ENCODE measurements at places on chromosomes 2 and 18.

GRCh38 chr18:13019301-13019700 lies 28.1 kb downstream of the CEP192 start:
- DNase-seq, result no peak

GRCh38 chr18:34848695-34849094 lies 138.6 kb downstream of the DTNA start:
- DNase-seq, result no peak

GRCh38 chr2:9288681-9289338 lies 82.2 kb downstream of the ASAP2 start:
- DNase-seq, result no peak

DNA sequence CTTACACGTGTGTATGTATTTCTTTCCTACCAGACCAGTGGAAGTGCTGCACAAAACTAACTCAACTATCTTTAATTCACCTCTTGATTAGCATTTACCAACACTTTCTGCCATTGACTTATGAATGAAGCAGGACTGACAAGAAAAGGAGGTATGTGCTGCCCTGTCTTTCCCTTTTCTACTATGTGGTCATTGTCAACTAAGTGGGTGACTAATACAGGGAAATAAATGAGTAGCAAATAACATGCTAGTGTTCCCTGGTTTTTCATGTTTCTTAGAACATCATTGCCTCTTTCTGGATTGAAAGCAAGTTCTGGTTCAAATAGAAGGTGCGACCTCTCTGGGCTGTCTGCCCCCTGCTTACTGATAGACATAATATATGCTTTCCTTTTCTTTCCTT lies 58.0 kb downstream of the LINC00305 start:
- DNase-seq, result no peak

DNA sequence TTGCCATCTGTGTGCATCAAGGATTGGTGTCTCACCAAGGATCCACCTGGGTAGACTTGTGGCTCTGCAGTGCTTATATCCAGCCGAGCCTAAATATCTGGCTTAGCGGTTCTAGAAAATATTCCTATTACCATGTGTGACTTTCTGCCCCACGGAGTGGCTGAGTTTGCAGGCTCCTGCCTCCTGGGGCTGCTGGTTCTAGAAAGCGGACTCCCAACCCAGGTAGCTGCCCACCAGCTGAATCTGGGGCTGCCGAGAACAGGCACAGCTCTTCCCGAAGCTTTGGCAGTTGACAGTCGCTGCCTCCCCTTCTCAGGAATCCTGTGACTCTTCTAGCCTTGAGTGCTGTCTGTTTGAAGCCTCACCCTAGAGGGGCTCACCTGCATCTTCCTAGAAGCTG lies 104.6 kb downstream of the TPGS2 start:
- DNase-seq, result no peak

- DNase-seq, result no peak
Observed at GRCh38 chr18:73235491-73235890, 367.7 kb upstream of the NETO1 start.

DNA sequence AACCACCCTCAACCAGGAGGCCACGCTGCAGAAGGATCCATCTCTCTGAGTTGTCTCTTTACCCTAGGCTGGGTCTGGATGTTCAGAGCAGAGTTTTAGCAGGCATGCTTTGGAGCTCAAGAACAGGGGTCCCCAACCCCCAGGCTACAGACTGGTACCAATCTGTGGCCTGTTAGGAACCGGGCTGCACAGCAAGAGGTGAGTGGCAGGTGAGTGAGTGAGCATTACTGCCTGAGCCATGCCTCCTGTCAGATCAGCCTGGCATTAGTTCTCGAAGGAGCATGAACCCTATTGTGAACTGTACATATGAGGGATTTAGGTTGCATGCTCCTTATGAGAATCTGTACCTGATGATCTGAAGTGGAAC lies 172.5 kb downstream of the UXS1 start:
- no peak for DNase-seq

DNA sequence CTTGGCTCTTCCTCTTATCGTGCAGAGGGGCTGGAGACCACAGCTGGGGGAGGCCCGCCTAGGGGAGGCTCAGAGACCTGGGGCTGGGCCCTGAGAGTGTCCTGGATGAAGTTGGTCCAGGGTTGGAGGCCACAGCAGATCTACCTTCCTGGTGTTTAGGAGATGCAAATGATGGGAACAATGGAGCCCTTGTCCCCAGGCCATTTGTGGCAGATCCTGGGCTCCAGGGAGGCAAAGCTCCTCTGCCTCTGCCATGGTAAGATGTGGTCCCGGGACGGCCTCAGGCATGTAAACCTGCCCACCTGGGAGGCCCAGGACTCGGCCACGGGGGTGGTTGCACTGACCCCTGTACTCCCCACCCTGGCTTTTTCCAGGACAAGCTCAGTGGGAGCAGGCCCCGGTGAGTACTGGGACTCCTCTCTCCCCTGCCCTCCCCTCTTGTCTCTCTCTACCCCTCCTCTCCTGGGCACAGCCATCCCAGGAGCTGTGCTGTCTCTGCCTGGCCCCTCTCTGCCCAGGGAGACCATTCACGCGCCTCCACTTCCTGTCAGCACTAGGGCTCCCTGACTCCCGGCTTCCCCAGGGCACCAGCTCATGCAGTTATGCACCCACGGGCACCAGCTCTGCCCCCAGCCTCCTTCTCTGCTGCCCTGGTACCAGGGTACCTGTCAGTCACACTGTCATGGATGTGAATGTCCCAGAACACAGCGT lies 10.9 kb downstream of the SH2D6 start:
- no peak for DNase-seq

GRCh38 chr18:47605093-47605492 lies 325.4 kb downstream of the SMAD2 start:
- DNase-seq, result no peak

DNA sequence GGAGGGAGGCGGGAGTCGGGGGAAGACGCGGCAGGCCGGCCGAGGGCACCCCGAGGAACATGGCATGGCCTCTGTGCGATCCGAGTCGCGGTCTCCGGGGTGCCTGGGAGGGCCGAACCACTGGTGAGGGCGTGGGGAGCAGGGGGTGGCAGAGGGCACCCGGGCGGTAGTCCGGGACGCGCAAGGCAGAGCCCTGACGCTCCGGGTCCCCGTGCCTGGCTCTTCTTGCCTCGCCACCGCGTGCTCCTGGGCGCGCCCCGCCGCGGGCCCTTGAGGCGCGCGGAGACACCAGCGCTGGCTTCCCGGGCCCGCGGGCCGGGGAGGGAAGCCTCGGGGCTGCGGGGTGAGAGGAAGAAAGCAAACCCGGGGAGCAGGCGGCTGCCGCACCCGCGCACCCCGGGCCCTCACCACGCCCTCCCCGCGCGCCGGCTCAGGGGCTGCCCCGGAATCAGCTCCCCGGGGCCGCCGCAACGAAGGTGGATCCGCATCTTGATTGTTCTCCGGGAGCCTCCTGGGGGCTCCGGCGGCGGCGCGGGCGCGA lies 4.3 kb downstream of the SOX11 start:
- no peak for DNase-seq

GRCh38 chr18:4004183-4004829 lies 450.8 kb downstream of the DLGAP1 start:
- no peak for DNase-seq

DNA sequence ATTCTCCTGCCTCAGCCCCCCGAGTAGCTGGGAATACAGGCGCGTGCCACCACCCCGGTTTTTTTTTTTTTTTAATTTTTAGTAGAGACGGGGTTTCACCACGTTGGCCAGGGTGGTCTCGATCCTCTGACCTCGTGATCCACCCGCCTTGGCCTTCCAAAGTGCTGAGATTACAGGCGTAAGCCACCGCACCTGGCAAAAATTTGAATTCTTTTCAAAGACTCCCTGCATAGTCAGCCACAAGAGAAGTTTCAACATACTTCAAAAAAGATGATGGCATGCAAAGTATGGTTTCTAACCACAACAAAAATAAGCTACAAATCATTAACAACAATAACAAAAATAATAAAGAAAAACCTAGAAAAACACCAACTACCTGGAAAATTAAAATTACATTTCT lies 22.0 kb downstream of the HYCC2 start:
- no peak for DNase-seq

GRCh38 chr2:207970826-207971180 lies 54.5 kb downstream of the PLEKHM3 start:
- DNase-seq, result no peak

DNA sequence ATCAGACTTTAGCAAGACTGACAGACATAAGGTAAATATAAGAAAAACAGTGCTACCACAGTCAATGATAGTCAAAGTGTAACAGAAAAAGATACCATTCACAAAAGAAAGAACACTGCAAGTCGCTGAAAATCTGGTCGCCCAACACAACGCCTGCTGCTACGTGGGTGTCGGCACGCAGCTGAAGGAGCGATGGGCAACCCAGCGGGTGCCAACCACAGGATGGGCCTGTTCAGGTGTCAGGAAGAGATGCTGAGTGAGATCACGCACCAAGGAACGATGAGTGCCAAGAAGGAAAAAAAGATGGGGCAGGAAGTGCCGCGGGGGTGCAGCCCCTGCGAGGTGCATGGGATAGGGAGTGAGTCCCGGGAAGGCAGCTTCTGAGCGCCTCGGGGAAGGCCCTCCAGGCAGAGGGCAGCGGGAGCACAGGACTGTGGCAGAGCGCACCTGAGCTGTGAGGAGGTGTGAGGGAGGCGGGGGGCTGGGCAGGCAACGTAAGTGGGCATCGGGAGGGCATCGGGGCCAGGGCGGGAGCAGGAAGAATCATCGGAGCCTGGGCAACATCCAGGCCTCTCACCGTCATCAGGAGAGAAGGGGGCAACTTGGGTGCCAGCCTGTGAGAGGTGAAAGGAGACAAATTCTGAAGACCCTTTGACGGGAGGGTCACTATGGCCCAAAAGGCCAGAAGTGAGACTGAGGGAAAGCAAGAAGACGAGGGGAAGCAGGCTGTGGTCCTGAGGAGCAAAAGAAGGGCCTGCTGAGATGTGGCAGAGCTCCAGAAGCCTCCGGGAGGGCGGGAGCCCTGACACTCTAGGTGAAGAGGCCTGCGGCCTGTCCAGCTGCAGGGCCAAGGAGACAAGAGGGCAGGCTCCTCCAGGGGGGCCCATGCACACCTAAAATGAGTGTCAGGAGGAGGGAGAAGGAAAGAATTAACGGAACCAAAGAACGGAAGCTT lies 14.8 kb upstream of the MTERF4 start:
- no peak for DNase-seq

- no peak for DNase-seq
Observed at GRCh38 chr2:85777441-85777861, 23.7 kb downstream of the ATOH8 start.

GRCh38 chr2:164911832-164912231 lies 43.5 kb downstream of the SLC38A11 start:
- no peak for DNase-seq

GRCh38 chr2:136325844-136326331 lies 207.9 kb upstream of the CXCR4 start:
- DNase-seq, result no peak

All from cerebellar nuclear complex (tissue), 1 donor.